Esophagus squamous epithelium (tissue), 5 donors: ENCODE measurements at places on chromosomes 6 and 20. TPM values are rescaled to one million over a fixed set of nuclear protein-coding genes. Genes with fewer than 3 reads are reported as not detected.

- no peak for DNase-seq
Measured at GRCh38 chr6:134676307-134677281, 273.3 kb downstream of the ALDH8A1 start.

- DNase-seq: no peak
Measured at GRCh38 chr6:3319610-3320200, 61.0 kb downstream of the PSMG4 start.

GRCh38 chr6:97876711-97877110, 593.7 kb upstream of the MMS22L start:
- no peak for DNase-seq

Gene ADGRB3
- total RNA-seq: 0.04 TPM

Gene CCR6
- not detected for total RNA-seq

Gene TCF21
- total RNA-seq: 21.0 TPM

Gene TFAP2C
- 34.8 TPM for total RNA-seq

GRCh38 chr20:23138226-23138625, 52.1 kb upstream of the CD93 start:
- DNase-seq: no peak

Gene PKIG
- total RNA-seq: 14.0 TPM

GRCh38 chr6:151166180-151166579, 73.6 kb upstream of the AKAP12 start:
- no peak for DNase-seq

GRCh38 chr20:59207742-59208357, 44.2 kb downstream of the ZNF831 start:
- no peak for DNase-seq

DNA sequence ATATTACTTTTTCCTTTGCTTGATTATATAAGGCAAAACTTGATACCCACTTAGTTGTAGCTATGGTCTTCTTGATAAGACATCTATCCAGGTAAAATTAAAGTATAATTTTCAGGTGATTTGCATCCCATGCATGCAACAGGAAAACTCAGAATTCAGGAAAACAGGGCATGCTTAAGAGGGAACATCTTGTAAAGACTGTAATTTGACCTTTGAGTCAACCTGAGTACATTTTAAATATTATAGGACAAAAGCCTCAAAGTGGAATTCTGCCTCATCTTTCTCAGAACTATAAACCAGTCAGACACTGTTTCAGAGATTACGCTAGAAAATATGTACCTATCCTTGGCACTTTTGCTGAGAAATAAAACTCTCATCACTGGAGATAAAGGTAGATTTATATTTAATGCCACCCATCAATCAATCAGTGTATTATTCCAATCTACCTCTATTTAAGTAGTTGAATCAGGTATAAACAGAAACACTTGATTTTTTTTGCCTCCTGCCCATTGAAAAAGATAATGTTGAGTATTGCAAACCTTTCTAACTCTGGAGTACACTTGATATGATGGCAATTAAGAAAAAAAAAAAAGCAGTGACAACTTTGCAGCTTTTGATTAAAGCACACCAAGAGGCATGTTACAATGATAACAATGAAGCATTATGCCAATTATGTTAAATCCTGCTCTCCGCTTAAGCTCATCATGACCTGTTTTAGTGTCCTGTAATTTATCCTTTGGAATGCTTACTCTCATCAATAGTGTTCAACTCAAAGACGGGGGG, 2.8 kb downstream of the CITED2 start:
- no peak for DNase-seq

Gene APCDD1L
- 0.41 TPM for total RNA-seq

Gene CALHM5
- 1.00 TPM for total RNA-seq

GRCh38 chr20:37158248-37158647, 20.9 kb upstream of the RPN2 start:
- DNase-seq: no peak

DNA sequence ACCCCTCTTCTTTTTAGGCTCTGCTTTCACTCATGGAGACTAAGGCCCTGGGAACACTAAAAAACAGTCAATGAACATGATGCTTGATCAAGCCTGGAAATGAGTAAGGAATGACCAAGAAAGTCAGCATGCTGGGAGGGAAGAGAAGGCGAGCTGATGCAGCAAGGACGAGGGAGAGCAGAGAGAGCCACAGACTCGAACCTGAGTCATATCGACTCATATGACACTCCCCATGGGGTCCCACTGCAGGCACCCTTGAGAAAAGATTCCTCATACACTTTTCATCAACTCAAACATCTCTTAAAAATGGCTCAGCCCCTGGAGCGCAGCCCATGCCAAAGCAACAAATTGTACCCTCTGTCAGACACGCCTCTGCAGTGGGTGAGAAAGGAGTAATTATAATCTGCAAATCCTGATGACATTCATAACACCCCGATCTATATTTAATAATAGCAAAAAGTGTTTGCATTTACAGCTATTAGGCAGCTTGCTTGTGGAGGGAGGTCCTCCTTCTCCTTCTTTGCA, 127.2 kb downstream of the F13A1 start:
- no peak for DNase-seq

Gene RGS17
- total RNA-seq: 0.76 TPM

Gene BPIFB4
- not detected for total RNA-seq

Gene ADTRP
- 0.79 TPM for total RNA-seq

GRCh38 chr20:36792422-36792821, 18.9 kb upstream of the DSN1 start:
- no peak for DNase-seq

- DNase-seq: no peak
Measured at GRCh38 chr6:36544228-36544627, 3.1 kb downstream of the STK38 start.

DNA sequence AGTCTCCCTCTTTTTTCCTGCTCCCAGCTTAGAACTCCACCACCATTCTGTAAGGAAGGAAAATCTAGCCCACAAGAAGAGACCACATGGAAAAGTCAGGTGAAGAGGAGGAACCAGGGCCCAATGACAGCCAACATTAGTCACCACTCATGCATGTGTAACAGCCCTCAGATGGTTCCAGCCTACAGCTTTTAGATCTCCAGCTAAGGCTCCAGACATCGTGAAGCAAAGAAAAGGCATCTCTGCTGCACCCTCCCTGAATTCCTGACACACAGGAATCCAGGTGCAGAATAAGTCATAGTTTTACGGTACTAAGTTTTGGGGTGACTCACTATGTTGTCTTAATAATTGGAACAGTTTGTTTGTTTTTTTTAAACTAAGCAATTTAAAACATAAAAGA, 25.5 kb downstream of the DCDC2 start:
- no peak for DNase-seq

Gene SLA2
- 1.9 TPM for total RNA-seq

DNA sequence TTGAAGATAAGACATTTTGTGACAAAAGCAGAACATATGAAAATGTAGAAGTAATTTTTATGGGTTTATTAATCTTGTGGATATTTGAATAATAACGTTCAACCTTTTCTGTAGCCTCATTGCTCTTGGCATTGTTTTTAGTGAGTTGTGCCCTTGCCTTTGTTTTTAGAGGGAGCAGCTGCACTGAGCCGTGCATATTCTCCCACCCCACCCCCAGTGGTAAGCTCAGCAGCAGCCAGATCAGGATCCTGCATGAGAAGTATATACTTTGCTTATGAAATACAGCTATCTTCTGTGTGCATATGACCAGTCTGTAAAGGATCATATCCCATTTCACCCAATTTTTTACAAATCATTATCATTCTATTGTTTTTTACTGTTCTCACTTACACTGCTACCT, 184.2 kb downstream of the COL9A1 start:
- no peak for DNase-seq

- DNase-seq: no peak
Measured at GRCh38 chr6:163083141-163083540, 331.4 kb upstream of the QKI start.

DNA sequence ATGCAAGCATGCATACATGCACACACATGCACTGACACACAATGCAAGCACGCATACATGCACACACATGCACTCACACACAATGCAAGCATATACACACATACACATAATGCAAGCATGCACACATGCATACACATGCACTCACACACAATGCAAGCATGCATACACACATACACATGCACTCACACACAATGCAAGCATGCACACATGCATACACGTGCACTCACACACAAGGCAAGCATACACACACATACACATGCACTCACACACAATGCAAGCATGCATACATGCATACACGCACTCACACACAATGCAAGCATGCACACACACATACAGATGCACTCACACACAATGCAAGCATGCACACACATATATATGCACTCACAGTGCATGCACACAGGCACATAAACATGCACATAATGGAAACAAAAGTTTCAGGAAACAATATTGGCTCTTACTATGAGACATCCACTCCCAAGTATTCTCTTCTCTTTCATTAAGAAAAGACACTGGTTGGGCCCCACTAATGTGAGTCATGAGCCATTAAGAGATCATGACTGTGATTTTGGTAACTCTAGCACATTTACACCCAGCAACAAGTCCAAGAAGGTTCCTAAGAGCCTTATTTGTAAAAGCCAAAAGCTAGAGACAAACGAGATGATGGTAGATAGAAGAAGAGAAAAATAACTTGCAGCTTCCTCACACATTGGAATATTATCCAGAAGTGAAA, 22.2 kb downstream of the APCDD1L start:
- DNase-seq: no peak

DNA sequence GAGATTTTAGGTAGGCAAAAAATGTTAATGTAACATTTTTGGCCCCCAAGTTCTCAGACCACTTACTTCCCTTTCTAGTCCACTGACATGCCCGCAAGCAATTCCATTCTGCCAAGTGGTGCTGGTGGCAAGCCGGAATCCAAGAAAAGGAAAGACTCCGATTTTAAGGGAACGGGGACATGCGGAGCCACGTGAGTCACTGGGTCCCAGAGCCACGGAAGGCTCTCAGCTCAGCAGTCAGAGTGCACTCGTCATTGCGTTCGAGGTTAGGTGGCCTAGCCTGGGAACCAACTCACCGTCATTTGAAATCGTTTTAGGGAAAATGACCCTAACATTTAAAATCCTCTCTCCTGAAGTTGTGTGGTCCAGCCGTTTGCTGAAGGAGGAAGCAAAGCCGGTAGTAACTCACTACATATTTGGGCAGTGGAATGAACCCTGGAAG, 711 bp upstream of the SIRT5 start:
- no peak for DNase-seq

Gene VSX1
- total RNA-seq: not detected

Gene GABRR1
- total RNA-seq: 1.5 TPM

DNA sequence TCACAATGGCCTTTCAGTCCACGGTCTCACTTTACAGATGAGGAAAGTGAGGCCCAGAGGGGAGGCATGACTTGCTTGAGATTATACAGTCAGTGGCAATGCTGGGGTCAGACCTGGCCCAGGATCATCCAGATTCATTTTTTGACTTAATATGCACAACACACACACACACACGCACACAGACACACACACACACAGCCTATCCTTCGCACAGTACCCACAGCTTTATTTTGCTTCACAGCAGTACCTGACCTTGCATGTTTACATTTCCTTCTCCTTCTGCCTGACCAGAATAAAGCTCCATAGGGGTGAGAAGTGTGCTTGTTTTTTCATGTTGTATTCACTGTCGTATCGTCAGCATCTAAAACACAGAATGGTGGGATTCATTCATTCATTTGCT, 79.8 kb downstream of the VEGFA start:
- DNase-seq: no peak

DNA sequence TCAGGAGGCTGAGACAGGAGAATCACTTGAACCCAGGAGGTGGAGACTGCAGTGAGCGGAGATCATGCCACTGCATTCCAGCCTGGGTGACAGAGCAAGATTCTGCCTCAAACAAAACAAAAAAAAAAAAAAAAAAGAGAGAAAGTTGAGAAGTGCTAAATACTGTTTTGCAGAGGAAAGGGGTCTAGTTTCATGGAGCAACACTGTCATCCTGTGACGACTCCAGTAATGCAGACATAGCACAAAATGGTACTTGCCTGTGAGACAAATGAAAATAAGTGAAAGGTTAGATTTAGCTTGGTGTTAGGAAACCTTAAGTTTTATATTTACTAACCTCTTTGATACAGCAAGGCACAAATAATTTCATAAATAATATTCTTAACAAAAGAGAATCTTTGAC, 29.7 kb downstream of the CEP162 start:
- no peak for DNase-seq

Gene C20orf144
- not detected for total RNA-seq

Gene UST
- total RNA-seq: 12.0 TPM

Gene CHD6
- total RNA-seq: 29.9 TPM

Gene GRM1
- not detected for total RNA-seq

GRCh38 chr20:51703400-51704287, 64.5 kb downstream of the ATP9A start:
- no peak for DNase-seq

- DNase-seq: no peak
Measured at GRCh38 chr20:48360342-48360975, 467.3 kb downstream of the PREX1 start.

- no peak for DNase-seq
Measured at GRCh38 chr6:150420926-150421325, 52.1 kb downstream of the IYD start.

DNA sequence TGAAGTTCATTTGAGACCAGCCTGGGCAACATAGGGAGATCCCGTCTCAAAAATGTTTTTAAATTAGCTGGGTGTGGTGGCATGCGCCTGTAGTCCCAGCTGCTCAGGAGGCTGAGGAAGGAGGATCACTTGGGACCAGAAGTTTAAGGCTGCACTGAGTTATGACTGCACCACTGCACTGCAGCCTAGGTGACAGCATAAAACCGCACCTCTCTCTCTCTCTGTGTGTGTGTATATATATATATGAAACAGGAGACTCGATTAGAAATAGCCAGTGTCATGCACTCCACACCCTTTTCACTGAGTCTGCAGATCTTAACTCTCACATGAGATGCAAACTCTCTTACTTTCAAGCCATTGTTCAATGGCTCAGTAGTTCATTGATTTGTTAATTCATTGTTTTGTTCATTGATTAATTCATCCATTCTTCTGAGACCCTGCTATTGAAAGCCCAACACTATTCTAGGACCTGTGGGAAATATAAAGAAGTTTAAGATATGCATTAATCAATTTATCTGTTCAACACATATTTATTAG, 52.4 kb upstream of the MRPS10 start:
- DNase-seq: no peak

DNA sequence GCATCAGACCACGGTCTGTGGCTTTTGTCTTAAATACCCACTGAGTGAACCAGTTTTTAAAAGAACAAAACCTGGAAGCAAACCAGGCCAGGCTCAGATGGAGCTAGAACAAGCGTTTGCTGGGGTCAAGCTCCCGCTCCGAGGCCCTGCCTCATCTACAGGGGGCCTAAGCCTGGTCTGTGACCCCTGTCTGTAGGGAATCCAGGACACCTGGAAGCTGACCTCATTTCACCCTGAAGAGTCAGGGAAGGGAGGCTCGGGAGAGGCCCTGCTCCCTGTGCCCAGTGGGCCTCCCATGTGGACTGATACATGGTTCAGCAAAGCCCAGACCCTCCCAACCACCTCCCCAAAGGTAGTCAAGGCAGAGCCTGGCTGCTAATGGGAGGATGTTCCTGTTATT, 26.8 kb upstream of the DLGAP4 start:
- DNase-seq: no peak

- no peak for DNase-seq
Measured at GRCh38 chr20:58818586-58819285, 32.0 kb downstream of the GNAS-AS1 start.
